ENCODE measurements at places on chromosomes 5 and 9. TPM values are rescaled to one million over a fixed set of nuclear protein-coding genes. Genes with fewer than 3 reads are reported as not detected.

The GPR150 gene
- 1.6 TPM for total RNA-seq

The CDH12 gene
- not detected for total RNA-seq

- DNase-seq: no peak
Measured at GRCh38 chr5:14913096-14913495, 41.5 kb upstream of the ANKH start.

- no peak for DNase-seq
Measured at GRCh38 chr9:137564134-137564533, 12.5 kb downstream of the MRPL41 start.

All from LHCN-M2 (cell line).